Caco-2 (cell line): ENCODE measurements at places on chromosomes 2 and 18. TPM values are rescaled to one million over a fixed set of nuclear protein-coding genes. Genes with fewer than 3 reads are reported as not detected.

ZBTB7C gene
- total RNA-seq: 0.18 and 0.39 TPM in 2 replicates

MOCOS gene
- 4.1 and 5.5 TPM in 2 replicates for total RNA-seq

TBR1 gene
- 0.07 and 0.11 TPM in 2 replicates for total RNA-seq

TMEM169 gene
- total RNA-seq: 1.1 and 1.3 TPM in 2 replicates

CCDC141 gene
- total RNA-seq: 11.5 and 16.6 TPM in 2 replicates

FOXI3 gene
- 0.14 TPM in 1 of 2 replicates, not detected in the other for total RNA-seq

TTC39C gene
- 9.1 and 9.3 TPM in 2 replicates for total RNA-seq

CHRNG gene
- total RNA-seq: not detected in 2 replicates

DNA sequence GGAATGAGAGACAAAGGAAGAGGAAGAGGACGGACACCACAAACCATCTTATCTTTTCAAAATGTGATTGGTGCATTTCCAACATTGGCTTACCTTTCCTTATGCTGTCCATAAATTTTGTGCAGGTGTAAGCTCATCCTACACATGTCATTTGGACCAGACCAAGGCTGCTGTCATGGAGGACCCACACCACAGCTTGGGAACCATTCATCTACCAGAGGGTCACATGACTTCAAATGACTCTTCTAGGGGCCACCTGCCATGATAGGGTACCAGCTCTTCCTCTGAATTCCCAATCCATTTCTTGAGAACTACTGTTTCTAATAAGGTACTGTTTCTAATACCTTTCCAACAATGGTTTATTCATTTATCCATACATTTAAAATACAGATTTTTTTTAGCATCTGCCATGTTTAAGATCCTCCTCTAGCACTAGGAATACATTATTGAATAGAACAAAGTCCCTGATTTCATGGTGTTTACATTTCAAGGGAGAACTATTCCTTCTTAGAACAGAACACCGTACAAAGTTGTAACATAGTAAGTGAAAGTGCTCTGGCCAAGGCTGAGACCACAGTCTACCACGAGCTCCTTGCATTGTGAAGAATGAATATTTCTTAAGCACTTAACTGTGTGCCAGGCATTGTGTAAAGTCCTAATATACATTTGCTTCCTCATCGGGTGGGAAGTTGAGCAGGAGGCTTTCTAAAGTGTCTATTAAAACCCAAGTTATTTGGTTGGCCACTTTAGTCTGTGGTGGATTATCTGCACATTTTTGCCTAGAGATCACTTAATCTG is 246.1 kb upstream of the FN1 start:
- DNase-seq: no peak

- DNase-seq: no peak
These were observed 49.9 kb downstream of the MYO1B start for GRCh38 chr2:191295088-191295487.

DNA sequence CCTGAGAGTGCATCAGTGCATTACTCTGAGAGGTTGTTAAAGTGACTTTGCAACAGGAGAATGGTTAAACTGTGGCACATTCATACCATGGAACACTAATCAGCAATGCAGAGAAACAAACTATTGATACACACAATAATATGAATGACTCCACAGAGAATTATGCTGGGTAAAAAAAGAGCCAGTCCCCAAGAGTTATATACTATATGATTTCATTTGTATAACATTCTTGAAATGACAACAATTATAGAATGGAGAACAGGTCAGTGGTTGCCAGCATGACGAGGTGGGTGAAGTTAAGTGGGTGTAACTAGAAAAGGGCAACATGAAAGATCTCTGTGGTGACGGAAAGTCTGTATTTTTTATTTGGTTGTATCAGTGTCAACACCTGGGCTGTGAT is 3.0 kb upstream of the NT5C1B start:
- no peak for DNase-seq

- no peak for DNase-seq
These were observed 8.3 kb downstream of the NEMP2 start for GRCh38 chr2:190526105-190526750.

- DNase-seq: no peak
These were observed 27.1 kb downstream of the CRACDL start for GRCh38 chr2:98908931-98909316.

DNA sequence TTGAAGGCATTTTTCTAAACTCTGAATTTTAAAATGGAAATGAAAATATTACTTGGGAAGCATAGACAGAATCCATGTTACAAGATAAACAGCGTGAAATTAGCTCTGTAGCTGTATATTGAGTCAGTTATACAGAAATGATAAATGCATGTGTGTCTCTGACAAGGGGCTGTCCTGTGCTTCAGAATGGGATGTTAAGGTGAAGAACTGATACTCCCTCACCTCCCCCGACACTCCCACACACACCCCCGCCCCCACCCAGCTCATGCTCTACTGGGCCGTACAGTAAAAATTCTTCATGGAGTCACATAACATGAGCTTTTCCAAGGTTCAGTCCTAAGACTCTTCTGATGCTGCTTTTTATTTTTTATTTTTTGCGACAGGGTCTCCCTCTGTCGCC is 869 bp upstream of the THUMPD2 start:
- DNase-seq: no peak

GRCh38 chr2:203811491-203812221 is 55.9 kb upstream of the CTLA4 start:
- no peak for DNase-seq

DNA sequence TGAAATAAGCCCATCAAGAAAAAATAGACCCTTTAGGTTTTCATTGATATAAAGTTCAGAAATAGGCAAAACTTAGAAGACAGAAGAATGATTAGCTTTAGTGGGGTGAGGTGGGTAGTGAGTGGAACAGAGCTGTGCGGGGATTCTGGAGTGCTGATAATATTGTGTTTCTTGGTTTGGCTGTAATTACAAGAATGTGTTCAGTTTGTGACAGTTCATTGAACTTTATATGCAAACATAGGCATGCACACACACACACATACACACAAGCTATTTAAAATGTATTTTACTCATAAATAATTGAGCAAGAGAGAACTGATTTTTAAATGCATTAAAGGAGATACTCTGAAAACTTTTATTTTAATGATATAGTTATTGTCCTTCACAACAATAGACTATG is 17.1 kb downstream of the ARHGAP15 start:
- no peak for DNase-seq

DNA sequence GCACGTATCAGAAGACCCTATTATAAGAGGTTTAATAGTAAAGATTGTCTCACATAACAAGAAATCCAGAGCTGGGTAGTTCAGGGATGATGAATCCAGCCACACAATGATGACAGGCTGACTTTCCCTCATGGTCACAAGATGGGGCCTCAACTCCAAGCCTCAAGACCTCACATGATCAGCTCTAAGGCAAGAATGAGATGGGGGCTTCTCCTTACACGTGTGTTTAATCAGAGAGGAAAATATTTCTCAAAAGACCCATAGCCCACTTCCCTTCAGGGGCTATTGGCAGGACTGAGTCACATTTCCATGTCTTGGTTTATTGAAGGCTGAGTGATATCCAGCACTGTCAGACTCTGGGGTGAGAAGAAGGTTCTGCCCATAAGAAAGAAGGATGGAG is 100.2 kb upstream of the FOSL2 start:
- DNase-seq: no peak

GRCh38 chr2:162769066-162769465 is 69.5 kb downstream of the KCNH7 start:
- no peak for DNase-seq

- DNase-seq: no peak
These were observed 318.7 kb downstream of the NOL4 start for GRCh38 chr18:33906046-33906445.

DNA sequence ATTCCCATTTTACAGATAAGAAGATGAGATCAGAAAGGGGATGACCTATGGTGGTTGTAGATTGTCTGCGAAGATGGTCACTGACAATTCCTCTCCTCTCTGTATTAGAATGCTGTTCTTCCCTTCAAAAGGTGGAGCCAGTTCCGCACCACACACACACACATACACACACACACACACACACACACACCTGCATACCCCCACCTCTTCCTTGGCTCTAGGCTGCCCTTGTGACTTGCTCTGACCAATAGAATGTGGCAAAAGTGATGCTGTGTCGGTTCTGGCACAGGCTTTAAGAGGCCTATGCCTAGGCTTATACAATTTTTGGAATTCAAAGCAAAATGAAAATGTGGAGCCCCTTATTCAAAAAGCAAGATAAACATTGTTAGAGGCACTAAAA is 88.0 kb downstream of the ZFP36L2 start:
- peak; percentile 39 for DNase-seq

- DNase-seq: no peak
These were observed 46.6 kb upstream of the GALR1 start for GRCh38 chr18:77203071-77203470.

DNA sequence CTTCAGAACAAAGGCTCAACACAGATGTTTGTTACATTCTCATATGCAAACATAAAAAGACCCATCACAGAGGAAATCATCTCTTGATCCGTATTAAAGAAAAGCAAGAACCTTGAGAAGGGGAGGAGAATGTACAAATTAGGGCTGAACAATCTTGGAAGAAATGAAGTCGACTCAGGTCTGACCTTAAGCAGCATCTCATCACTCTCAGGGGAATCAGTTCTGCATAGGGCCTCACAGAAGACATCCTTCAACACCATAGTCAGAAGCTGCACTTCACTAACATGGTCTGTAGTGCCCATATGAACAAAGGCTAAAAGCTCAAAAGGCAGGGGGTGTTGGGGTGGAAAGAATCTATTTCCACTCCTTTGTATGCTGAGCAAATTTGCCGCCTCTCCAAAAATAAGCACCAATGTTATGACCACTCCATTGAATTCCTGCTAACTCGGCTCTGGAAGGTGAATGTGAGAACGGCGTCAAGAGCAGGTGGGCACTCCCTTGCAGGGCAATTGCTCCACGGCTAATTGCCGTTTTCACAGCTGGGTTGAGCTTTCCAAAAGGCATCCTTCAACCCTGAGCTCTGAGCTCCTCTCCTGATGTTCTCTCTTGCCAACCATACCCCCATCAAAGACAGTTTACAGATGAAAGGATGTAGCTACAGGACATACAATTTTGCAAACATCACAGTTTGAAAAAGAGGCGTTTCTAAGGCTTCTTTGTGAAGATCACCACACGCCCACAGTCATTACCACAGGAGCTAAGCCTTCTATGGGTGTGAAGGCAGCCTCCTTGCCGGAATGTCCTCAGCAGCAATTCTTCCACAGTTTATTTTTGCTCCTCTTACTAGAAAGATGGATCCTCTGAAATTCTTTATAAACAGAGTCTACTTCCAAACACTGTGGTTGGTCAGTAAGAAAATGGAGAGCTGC is 10.0 kb downstream of the KLF7 start:
- no peak for DNase-seq

DNA sequence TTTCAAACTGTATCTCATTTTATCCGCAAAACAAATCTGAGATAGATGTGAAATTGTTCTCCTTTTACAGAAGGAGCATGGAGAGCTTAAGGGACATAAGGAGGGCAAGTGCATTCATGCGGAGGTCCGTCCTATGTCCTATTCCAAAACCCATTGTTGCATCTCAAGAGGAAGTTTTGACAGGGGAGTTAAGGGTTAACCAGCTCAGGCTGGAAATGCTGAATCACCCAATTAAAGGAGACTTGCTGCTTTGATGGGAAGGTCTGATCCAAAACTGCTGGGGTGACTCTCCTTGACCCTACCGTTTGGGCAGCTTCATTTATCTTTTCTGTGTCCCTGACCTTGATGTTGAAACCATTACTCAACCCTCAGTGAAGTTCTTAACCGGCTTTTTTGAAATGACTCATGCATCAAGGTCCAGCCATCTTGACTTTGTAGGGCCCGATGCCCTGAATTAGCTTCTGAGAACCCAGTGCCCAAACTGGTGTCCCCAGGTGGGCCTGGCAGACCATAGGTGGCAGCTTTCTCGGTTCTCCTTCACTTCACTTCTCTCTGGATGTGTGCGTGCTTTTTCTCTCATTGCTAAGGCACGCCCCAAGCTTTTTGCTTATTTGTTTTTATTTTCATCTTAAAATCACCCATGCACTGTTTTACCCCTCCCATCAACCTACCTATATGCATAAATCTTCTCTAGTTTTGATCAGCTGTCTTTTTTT is 15.9 kb upstream of the TXNDC2 start:
- peak; percentile 41 for DNase-seq

GRCh38 chr2:186746584-186746983 is 52.7 kb downstream of the FAM171B start:
- DNase-seq: no peak

GRCh38 chr2:67922080-67922785 is 140.6 kb downstream of the C1D start:
- no peak for DNase-seq

GRCh38 chr2:3536682-3537632 is 17.6 kb upstream of the ADI1 start:
- peak; percentile 87 for DNase-seq

- no peak for DNase-seq
These were observed 198.4 kb downstream of the EIPR1 start for GRCh38 chr2:3179208-3179607.

- DNase-seq: no peak
These were observed 411.7 kb downstream of the PTPRM start for GRCh38 chr18:7978834-7979233.

GRCh38 chr18:32362484-32362883 is 108.2 kb downstream of the GAREM1 start:
- no peak for DNase-seq

DNA sequence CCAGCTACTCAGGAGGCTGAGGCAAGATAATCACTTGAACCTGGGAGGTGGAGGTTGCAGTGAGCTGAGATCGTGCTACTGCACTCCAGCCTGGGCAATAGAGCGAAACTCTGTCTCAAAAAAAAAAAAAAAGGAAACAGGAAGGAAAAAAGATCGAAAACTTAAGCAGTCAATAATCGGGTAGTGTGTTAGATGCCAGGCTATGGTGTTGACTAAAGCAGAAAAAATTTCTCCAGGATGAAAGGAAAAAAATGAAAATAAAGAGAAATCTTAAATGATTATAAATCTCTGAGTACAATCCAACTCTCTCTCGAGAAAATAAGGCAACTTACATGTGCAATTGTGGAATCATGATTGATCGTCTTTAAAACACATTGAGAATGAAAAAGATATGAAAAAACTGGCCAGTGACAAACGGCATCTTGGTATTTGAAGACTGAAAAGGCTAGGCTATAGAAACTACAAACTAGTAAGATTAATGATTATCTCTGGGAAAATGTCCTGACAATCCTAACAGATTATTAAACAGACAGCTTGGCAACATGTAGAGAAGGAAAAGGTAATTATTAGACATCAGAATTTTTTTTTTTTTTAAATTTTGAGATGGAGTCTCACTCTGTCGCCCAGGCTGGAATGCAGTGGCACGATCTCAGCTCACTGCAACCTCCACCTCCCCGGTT is 16.3 kb upstream of the EPHA4 start:
- no peak for DNase-seq

DNA sequence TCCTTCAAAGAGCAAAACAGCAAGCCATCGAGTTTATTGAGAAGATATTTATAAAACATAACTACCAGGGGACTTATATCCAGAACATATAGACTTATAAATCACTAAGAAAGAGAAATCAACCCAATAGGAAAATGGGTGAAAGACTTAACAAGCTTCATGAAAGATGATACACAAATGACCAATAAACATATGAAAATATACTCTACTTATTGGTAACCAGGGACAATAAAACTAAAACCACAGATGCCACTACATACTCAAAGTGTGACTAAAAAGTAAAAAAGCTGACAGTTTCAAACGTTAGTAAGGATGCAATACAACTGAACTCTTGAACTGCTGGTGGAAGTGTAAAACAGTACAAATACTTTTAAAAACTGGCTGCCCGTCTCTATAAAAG is 154.3 kb downstream of the TMEM163 start:
- no peak for DNase-seq
